Urothelium cell line (cell line): ENCODE measurements at places on chromosomes 2 and 18.

DNA sequence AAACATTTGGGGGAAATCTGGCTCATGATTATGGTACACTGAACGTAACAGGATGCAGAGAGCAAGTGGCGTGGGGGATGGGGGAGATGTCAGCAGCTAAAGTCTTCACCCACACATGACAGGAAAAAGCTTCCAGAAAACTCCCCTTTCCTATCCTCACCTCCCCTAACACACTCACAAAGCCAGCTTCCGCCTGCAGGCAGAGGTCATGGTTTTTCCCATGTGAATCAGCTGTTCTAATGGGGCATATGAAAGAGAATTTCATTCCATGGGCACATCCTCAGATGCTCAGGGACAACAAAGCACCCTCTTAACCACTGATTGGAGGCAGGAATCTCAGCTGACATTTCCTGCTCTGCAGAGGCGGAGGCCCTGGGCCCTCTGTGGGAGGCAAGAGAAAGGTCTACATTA lies 129.1 kb downstream of the TSN start:
- no peak for DNase-seq

DNA sequence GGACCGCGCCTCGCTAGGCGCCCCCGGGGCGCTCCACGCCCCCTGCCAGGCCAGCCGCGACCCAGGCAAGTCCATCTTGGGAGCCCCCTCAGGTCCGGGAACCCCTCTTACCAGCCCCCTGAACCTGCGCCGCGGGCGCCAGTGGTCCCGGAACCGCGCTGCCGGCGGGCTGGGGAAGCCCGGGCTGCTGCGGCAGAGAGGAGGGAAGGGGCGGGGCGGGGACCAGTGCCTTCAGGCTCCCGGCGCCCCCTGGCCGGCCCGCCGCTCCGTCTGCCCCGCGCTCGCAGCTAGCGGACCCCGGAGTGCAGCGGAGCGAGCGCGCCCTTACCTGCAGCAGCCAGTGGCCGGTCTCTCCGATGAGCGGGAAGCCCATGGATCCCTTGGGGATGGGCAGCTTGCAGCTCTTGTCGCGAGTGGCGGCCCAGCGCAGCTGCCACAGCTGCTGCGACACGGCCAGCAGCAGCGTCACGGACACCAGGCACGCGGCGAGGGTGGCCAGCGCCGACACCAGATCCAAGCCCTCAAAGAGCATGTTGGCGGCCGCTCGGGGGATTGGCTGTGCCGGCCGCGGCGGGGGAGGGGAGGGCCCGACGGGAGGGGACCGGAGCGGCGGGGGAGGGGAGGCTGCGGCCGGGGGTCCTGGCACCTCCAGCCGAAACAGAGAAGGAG lies at the start of gene CYP26B1:
TSS of gene CYP26B1 (minus strand) at position 560 of the 669 bp plus-strand sequence. CDS start at position 532, 28 bp downstream.
- no peak for DNase-seq

- DNase-seq, result no peak
Measured at GRCh38 chr2:9596621-9597311, 34.0 kb downstream of the YWHAQ start.

DNA sequence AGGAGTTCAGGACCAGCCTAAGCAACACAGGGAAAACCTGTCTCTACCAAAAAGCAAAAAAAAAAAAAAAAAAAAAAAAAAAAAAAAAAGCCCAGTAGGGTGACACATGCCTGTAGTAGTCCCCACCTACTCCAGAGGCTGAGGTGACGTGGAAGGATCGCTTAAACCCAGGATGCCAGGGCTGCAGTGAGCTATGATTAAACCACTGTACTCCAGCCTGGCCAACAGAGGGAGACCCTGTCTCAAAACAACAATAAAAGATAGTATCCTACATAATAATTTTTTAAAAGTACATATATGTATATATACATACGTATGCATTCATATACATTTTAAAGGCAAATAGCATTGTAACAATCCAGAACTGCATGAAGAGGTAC lies 51.7 kb downstream of the SOS1 start:
- no peak for DNase-seq

- DNase-seq, result no peak
Measured at GRCh38 chr18:53234610-53235009, 894.6 kb downstream of the DCC start.

DNA sequence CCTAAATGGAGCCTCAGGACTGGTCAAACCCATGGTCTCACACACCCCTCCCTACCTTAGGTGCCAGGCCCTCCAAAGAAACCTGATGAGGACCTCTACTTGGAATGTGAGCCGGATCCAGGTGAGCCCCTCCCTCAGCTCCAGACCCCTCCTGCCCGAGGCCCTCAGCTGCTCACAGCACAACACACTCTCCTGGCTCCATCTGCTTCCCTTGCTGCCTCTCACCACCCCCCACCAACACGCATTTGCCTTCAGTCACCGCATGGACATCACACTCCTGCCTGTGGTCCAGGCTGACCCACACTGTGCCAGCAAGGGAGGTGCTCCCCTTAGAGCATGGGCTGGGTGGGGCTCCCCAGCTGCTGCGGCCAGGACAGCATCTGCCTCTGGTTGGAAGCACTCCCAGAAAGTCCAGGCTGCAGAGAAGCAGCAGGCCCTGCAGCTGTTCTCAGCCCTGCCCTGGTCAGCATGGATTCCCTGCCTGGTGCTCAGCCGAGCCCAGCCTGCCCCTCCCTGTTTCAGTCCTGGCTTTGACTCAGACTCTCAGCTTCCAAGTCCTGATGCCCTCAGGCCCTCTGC lies 15.1 kb downstream of the SH2D6 start:
- DNase-seq, result no peak

GRCh38 chr18:31450409-31450808 lies 2.9 kb downstream of the DSG3 start:
- no peak for DNase-seq

DNA sequence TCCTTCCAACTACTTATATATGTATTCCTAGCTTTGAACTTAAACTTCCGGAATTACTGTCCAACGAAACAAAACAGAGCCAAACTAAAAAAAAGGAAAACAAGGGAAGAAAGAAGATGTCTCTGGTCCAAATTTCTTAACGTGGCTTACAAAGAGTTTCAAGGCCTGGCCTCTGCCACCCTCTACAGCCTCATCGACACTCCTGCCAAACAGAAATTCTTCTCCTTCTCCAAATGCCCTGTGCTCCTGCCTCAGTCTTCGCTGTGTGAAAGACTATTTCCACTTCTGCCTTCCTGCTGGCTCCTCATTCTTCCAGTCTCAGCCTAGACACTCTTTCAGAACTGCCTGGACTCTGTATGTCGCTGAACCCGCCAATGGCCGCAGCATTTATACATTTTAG lies 249.2 kb downstream of the TXNL1 start:
- DNase-seq, result no peak

GRCh38 chr2:165877565-165878550 lies 75.7 kb downstream of the TTC21B start:
- no peak for DNase-seq

- no peak for DNase-seq
Measured at GRCh38 chr18:56112984-56113383, 525.0 kb upstream of the TCF4 start.
